ENCODE measurements at places on chromosomes 13 and 19.

- no peak for DNase-seq
Measured at GRCh38 chr13:71021825-71022422, 845.1 kb downstream of the DACH1 start.

- DNase-seq = no peak
Measured at GRCh38 chr13:40878823-40879222, 89.4 kb downstream of the SLC25A15 start.

DNA sequence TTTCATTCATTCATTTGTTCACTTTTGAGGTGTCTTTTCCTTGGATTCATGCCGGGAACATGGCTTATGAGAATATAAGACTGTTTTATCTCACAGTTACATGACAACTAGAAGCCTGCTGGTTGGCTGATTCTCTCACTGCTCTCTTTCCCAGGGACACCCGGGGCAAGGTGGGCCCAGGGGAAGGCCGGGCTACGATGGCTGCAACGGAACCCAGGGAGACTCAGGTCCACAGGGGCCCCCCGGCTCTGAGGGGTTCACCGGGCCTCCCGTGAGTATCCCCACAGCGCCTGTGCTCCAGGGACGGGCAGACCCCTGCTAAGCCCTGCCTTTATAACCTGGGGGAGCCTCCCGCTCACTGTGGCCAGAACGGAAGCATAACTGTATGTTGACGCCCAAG, 121.2 kb downstream of the COL4A2 start:
- no peak for DNase-seq

GRCh38 chr13:46529216-46529919, 23.6 kb upstream of the LRCH1 start:
- no peak for DNase-seq

- no peak for DNase-seq
Measured at GRCh38 chr13:106213028-106213757, 322.3 kb downstream of the EFNB2 start.

- DNase-seq = no peak
Measured at GRCh38 chr19:1055028-1055425, 11.9 kb upstream of the ARHGAP45 start.

DNA sequence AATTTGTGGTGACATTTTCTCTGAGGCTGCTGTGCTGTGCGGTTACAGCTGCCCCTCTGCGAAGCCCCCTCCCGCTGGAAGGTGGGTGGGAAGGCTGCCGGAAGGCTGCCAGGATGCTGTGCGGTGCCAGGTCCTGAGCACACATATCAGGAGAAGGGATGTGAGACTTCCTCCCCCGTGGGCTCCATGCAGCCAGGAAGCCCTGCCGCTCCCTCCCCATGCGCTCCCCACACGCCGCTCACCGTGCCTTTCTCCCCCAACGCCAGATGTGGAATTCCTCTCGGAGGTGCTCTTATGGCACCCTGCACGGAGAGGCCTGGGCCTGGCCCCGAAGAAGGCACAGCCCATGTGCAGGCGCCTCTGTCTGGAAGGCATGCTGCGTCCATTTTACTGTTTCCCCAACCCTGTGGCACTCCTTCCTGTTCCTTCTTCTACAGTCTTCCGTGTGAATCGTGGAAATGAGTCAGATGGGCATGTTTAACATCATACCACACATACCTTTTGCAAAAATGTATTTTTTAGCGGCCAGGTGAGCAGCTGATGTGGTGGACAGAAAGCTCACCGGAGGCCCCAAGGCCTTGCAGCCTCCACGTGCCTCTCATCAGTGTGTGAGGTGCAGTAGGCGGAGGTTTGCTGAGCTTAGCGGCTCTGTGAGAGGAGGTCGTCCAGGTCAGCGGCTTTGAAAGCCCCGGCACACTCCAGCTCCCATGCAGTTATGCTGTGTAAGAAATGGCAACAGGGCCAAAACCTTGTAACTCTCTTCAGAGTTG, 88.0 kb downstream of the ATP11A start:
- DNase-seq = no peak

DNA sequence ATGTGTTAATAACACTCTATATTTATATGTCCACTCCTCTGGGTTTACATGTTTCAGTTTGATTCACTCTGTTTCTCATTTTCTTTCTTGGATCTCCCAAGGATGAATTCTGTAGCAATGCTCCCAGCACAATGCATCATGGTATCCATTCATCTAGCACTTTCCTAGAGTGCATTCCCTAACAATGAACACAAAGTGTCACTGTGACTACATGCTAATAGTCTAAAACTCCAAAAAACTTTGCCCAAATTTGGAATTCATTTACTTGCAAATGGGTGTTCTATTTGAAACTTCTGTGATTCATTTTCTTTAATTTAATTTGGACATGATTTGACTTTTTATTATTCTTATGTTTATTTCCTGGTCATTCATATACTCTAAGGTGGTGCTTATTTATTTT, 286.3 kb downstream of the POU4F1 start:
- DNase-seq = no peak

GRCh38 chr13:110491869-110492678, 69.4 kb downstream of the RAB20 start:
- peak; percentile 52 for DNase-seq

DNA sequence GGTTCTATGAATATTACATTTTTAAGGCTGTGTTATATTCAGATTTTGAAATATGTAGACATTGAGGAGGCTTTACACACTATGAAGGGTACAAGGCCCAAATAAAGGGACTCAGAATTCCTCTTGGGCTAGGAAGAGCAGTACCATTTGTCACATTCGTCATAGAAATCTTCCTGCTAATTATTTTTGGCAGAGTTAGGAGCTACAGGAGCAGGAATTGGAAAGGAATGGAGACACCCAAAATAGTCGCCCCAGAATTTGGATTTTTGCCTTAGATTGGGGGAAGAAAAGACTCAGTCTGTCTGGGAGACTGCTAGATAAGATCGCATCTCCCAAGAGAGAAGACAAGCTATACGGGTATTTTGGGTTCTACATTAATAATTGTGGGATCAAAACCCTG, 176.4 kb upstream of the DACH1 start:
- no peak for DNase-seq

GRCh38 chr19:14015524-14016035, 9.5 kb upstream of the RFX1 start:
- no peak for DNase-seq

- DNase-seq = no peak
Measured at GRCh38 chr13:32894589-32895001, 121.6 kb upstream of the KL start.

- DNase-seq = no peak
Measured at GRCh38 chr19:19034204-19034624, 811 bp downstream of the ARMC6 start.

DNA sequence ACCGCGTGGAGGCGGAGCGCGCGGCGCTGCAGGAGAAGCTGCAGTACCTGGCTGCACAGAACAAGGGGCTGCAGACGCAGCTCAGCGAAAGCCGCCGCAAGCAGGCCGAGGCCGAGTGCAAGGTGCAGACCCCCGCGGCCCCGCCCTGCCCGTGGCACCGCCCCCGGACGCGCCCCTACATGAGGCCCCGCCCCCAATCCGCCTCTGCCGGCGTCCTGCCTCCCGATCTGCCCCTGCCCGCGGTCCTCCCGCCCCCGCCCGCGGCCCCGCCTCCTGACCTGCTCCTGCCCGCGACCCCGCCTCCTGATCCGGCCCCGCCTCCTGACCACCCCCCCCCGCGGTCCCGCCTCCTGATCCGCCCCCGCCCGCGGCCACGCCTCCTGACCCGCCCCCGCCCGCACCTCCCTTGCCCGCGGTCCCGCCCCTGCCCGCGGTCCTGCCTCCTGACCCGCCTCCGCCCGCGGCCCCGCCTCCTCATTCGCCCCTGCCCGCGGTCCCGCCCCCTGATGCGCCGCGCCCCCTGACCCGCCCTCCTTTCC, 11.7 kb downstream of the PRR36 start:
- DNase-seq = peak; percentile 52

- no peak for DNase-seq
Measured at GRCh38 chr13:59754411-59754810, 409.3 kb downstream of the DIAPH3 start.

- no peak for DNase-seq
Measured at GRCh38 chr13:27631156-27631555, 9.5 kb downstream of the POLR1D start.

DNA sequence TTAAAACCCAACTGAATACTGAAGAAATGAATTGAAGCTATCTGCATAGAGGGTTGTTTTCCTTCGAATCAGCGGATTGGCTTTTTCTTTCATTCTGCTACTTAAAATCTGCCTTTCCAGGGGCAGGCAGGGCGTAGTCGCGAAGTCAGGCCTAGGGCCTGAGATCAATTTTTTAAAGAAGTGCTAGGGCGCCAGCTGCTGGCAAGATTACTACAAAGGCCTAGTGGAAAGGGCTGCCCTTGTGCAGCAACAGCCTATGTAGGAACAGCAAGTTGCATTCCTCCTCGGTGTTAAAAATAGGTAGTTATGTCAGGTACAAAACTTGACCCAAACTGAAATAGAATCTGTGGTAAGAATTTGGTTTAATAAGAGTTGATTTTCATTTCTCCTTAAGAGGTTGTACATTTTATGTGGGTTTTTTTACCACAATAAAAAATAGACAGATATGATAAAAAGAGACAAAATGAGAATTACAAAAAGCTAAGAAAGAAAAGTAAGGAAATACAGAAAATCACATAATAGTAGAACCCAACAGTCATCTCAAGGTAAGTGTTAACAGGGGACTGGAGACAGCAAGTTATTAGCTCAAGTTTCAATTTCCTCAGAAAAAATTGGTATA, 9.5 kb upstream of the URAD start:
- peak; percentile 70 for DNase-seq

DNA sequence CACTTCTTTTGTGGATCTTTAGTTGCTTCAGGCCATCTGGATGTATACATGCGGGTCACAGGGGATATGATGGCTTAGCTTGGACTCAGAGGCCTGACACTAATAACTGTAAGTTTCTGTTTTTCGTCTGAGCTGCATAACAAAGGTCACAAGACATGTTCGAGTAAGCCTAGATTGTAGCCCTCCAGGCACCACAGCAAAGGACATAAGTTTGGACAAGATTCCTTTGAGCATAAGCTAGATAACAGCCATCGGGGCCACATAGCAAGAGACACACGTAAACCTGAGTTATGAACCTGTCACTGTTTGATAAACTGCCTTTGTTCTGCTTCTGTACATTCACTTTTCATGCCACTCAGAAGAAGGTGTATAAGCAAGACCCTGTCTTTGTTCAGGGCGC, 14.6 kb downstream of the IGFL3 start:
- no peak for DNase-seq
